ACHN (cell line): ENCODE measurements at places on chromosomes 12 and 14.
A peak's percentile ranks its signal among the peaks of the same experiment; 100 is the strongest.

GRCh38 chr12:17137396-17137795, 531.4 kb upstream of the LMO3 start:
- no peak for DNase-seq

GRCh38 chr12:108211157-108211556, 82.1 kb downstream of the WSCD2 start:
- DNase-seq, result no peak

DNA sequence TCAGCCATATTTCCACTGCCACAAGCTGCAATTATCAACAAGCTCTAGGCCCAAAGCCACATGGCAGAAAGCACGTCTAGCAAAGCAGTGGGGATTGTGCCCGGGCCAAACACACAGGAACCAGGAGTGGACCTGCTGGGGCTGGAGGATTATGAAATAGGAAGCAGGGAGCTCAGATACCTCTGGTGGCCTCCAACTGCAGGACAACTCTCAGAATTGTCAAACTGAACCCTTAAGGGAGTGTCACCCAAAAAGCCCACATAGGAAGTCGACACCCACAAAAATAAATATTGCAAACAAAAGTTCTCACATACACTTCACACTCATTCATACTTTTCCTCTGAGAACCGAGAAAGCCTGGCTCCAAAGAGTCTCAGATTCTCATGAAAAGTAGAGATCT, 26.1 kb downstream of the KCTD10 start:
- no peak for DNase-seq

GRCh38 chr12:121299662-121300061, 3.2 kb upstream of the CAMKK2 start:
- no peak for DNase-seq

DNA sequence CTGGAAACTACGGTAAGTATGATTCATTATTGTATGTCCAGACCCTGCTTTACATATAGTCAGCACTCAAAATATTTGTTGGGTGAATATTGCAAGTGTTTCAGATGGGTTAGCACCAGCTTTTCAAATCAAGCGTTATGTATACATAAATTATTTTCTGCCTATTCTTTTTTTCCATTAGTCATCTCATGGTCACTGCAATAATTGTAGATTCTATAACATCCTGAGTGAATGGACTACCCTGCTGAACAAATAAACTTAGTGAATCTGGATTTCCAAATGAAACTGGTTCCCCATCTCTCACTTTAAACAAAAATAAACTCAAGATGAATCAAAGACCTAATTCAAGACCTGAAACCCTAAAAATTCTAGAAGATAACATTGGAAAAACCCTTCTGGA, 152.3 kb downstream of the DIO2 start:
- DNase-seq, result no peak

DNA sequence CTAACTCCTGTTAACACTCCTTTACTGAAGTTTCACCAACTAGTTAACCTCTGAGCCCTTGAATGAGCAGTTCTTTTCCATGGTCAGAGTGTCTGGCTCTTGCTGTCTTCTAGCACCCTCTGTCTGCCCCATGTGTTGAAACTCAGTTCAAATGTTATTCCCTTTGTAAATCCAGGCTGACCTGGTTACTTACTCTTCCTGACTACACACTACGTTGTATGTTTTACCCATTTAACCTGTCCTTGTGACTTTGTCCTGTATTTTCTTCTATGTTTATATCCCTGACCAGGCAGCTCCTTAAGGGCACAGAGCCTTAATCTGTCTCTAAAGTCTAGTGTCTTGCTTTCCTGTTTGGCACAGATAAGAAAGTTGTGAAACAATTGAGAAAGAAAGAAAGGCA, 389.0 kb upstream of the RPL10L start:
- peak; percentile 51 for DNase-seq

DNA sequence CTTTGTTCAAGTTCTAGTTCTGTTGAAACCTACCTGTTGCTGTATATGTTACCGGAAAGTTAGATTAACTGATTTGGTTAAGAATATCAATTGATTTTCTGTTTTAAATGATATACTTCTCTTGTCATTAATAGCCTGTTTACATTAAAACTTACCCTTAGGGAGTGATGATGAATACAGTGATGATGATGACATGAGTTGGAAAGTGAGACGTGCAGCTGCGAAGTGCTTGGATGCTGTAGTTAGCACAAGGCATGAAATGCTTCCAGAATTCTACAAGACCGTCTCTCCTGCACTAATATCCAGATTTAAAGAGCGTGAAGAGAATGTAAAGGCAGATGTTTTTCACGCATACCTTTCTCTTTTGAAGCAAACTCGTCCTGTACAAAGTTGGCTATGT, 33.0 kb downstream of the CAND1 start:
- DNase-seq, result no peak

- no peak for DNase-seq
Measured at GRCh38 chr14:79924551-79924950, 286.8 kb downstream of the DIO2 start.

GRCh38 chr12:100718187-100718586, 76.4 kb upstream of the ANO4 start:
- no peak for DNase-seq
